ENCODE measurements at places on chromosomes 7 and 10.

GRCh38 chr7:111560773-111561653 is 1.3 kb downstream of the IMMP2L start:
- peak; percentile 22 for DNase-seq

DNA sequence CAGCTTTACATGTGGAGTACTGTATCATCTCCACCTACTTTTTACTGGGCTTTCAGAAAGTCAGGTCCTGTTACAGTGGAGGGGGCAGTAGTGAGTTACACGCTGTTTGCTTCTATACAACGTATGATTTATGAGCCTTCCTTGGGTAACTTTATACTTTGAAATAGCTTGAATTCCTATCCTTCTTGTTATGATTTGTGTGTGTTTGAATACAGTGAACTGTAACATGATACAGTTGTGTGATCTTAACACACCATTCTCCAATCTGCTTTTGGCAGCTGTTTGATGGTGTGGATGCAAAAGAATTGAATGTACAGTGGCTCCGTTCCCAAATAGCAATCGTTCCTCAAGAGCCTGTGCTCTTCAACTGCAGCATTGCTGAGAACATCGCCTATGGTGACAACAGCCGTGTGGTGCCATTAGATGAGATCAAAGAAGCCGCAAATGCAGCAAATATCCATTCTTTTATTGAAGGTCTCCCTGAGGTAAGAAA is 41.7 kb downstream of the SP8 start:
- DNase-seq = no peak

- DNase-seq = no peak
These were observed 33.9 kb downstream of the TMEM229A start for GRCh38 chr7:123998921-123999320.

- no peak for DNase-seq
These were observed 85.5 kb upstream of the ADO start for GRCh38 chr10:62719061-62719460.
